ENCODE measurements at places on chromosomes 4 and X. TPM values are rescaled to one million over a fixed set of nuclear protein-coding genes. Genes with fewer than 3 reads are reported as not detected.

Gene MAGEB6B
- total RNA-seq, result not detected

Gene IQSEC2
- total RNA-seq, result 10.2 TPM

- no peaks in the 10 kb centered on the region for H3K27me3 ChIP-seq
- H3K4me1 ChIP-seq, result no peaks in the 10 kb centered on the region
- no peaks in the 10 kb centered on the region for H3K36me3 ChIP-seq
- peak; percentile 58 for DNase-seq
These were observed 43.4 kb downstream of the OSTC start for GRCh38 chr4:108693819-108694218.

DNA sequence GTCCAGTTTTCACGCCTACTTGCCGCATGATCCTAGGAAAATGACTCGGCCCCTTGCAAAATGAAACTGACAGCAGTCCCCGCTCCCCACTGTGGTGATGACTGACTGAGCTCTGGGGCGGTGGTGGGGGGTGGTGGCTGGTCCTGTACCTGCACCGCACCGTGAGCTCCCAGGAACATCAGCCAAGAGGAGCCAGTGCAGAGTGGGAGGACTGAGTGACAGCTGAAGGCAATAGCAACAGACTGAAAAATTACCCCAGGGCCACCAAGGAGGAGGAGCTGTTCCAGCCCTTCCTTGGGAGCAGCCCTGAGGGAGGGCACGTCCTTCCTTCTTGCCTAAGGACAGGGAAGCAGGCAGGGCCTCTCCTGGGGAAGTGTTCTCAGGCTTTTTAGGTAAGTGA lies 2.4 kb upstream of the C4orf50 start:
- no peaks in the 10 kb centered on the region for H3K4me1 ChIP-seq
- H3K4me3 ChIP-seq, result no peak overlapping the region
- H3K27me3 ChIP-seq, result no peaks in the 10 kb centered on the region
- no peak for DNase-seq
- H3K27ac ChIP-seq, result no peak overlapping the region

- peaks cover 35% of the 10 kb centered on the region for H3K27me3 ChIP-seq
- peak; percentile 60 for DNase-seq
- no peak overlapping the region for H3K4me3 ChIP-seq
- no peak overlapping the region for H3K27ac ChIP-seq
- H3K36me3 ChIP-seq, result no peaks in the 10 kb centered on the region
- H3K4me1 ChIP-seq, result peaks cover 22% of the 10 kb centered on the region
These were observed 211.9 kb upstream of the UGT8 start for GRCh38 chr4:114386637-114387233.

GRCh38 chrX:134548257-134549201 lies 88.6 kb downstream of the HPRT1 start:
- H3K27ac ChIP-seq, result peak overlapping the region; percentile 80
- no peaks in the 10 kb centered on the region for H3K27me3 ChIP-seq
- H3K4me1 ChIP-seq, result peaks cover 16% of the 10 kb centered on the region
- peak overlapping the region; percentile 98 for H3K4me3 ChIP-seq

Gene CLNK
- not detected for total RNA-seq

- H3K4me1 ChIP-seq, result peaks cover 22% of the 10 kb centered on the region
- DNase-seq, result peak; percentile 81
- H3K27me3 ChIP-seq, result no peaks in the 10 kb centered on the region
These were observed 315.1 kb downstream of the STK32B start for GRCh38 chr4:5366421-5366820.

GRCh38 chr4:125321709-125322365 lies 7.1 kb downstream of the FAT4 start:
- DNase-seq, result peak; percentile 84
- peak overlapping the region; percentile 66 for H3K4me3 ChIP-seq
- H3K27ac ChIP-seq, result peak overlapping the region; percentile 64
- no peaks in the 10 kb centered on the region for H3K36me3 ChIP-seq
- H3K27me3 ChIP-seq, result no peaks in the 10 kb centered on the region
- H3K4me1 ChIP-seq, result peaks cover 64% of the 10 kb centered on the region

DNA sequence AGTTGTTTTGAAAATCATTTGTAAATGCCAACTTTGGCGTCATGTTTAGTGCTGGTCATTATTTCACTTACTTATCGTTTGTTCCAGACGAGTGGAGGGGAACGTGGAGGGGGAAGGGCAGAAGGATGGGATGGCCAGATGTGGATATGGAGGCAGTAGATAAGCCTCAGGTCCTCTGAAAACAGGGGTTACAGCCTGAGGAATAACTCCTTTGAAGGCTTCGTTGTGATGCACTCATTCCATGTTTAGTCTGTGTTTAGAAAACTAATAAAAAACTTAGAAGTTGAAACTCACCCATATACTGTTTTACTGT lies 1.1 kb downstream of the MOB1B start:
- peak; percentile 50 for DNase-seq
- H3K27ac ChIP-seq, result peak overlapping the region; percentile 68
- H3K4me3 ChIP-seq, result peak overlapping the region; percentile 89
- no peaks in the 10 kb centered on the region for H3K36me3 ChIP-seq
- H3K27me3 ChIP-seq, result no peaks in the 10 kb centered on the region
- peaks cover 4% of the 10 kb centered on the region for H3K4me1 ChIP-seq

- no peaks in the 10 kb centered on the region for H3K36me3 ChIP-seq
- H3K4me3 ChIP-seq, result peak within 1 kb of the TSS; percentile 92
- H3K27ac ChIP-seq, result peak within 1 kb of the TSS; percentile 45
- H3K4me1 ChIP-seq, result peaks cover 3% of the 10 kb centered on the region
These were observed at the start of the genes KIF4A and PDZD11 for GRCh38 chrX:70289793-70290770. TSS of gene KIF4A (plus strand) at chrX:70290104. CDS start at chrX:70290459, 355 bp downstream. TSS of gene PDZD11 (minus strand) at chrX:70289927. CDS start at chrX:70289341, 586 bp downstream.

Gene DMP1
- total RNA-seq, result not detected

- no peak overlapping the region for H3K4me3 ChIP-seq
- H3K27me3 ChIP-seq, result no peaks in the 10 kb centered on the region
- DNase-seq, result no peak
- H3K4me1 ChIP-seq, result no peaks in the 10 kb centered on the region
These were observed 13.2 kb upstream of the CAPN6 start for GRCh38 chrX:111283446-111283845.

GRCh38 chr4:77021614-77022089 lies 54.1 kb downstream of the CCNI start:
- H3K4me1 ChIP-seq, result peaks cover 38% of the 10 kb centered on the region
- H3K27ac ChIP-seq, result peak overlapping the region; percentile 84
- H3K4me3 ChIP-seq, result no peak overlapping the region
- H3K27me3 ChIP-seq, result no peaks in the 10 kb centered on the region
- peaks cover 82% of the 10 kb centered on the region for H3K36me3 ChIP-seq

GRCh38 chr4:125388613-125389012 lies 73.9 kb downstream of the FAT4 start:
- peaks cover 44% of the 10 kb centered on the region for H3K4me1 ChIP-seq
- no peaks in the 10 kb centered on the region for H3K36me3 ChIP-seq
- peak overlapping the region; percentile 14 for H3K4me3 ChIP-seq
- H3K27ac ChIP-seq, result peak overlapping the region; percentile 84

Gene TKTL2
- total RNA-seq, result not detected

DNA sequence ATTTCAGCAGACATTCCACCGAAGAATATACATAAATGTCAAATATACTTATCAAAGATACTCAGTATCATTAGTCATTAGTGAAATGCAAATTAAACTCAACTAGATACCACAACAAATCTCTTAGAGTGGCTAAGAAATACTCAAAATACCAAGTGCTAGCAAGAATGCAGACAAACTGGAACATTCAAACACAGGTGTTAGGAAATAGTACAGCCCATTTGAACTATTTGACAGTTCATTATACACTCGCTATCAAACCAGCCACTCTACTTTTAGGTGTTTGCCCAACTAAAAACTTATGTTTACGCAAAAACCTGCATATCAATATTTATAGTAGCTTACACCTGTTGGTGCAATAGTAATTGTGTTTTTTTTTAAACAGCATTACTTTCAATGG lies 8.8 kb downstream of the ADAM29 start:
- no peak for DNase-seq
- no peaks in the 10 kb centered on the region for H3K36me3 ChIP-seq
- H3K4me3 ChIP-seq, result no peak overlapping the region
- H3K4me1 ChIP-seq, result no peaks in the 10 kb centered on the region
- H3K27ac ChIP-seq, result no peak overlapping the region

DNA sequence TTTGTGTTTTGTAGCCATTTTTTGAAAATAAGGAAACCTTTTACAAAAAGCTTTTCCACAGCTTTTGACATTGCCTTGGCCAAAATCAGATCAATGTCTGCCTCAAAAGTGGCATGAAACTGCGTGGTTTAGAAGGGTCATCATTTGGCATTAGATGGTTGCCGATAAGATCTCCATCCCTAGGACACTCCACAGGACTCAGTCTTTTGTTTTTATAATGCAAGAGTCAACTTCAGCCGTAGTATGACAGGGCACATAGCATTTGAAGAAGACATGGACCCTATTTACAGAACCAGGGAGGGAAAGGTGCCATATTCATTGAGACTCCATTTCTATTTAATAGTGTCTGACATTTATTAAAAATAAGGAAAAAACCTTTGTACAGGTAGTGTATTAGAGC lies 1.3 kb downstream of the RTL8A start:
- H3K27me3 ChIP-seq, result no peaks in the 10 kb centered on the region
- DNase-seq, result no peak
- no peaks in the 10 kb centered on the region for H3K36me3 ChIP-seq
- no peak overlapping the region for H3K27ac ChIP-seq
- peaks cover 10% of the 10 kb centered on the region for H3K4me1 ChIP-seq
- peak overlapping the region; percentile 83 for H3K4me3 ChIP-seq

Gene ERVMER34-1
- total RNA-seq, result not detected

DNA sequence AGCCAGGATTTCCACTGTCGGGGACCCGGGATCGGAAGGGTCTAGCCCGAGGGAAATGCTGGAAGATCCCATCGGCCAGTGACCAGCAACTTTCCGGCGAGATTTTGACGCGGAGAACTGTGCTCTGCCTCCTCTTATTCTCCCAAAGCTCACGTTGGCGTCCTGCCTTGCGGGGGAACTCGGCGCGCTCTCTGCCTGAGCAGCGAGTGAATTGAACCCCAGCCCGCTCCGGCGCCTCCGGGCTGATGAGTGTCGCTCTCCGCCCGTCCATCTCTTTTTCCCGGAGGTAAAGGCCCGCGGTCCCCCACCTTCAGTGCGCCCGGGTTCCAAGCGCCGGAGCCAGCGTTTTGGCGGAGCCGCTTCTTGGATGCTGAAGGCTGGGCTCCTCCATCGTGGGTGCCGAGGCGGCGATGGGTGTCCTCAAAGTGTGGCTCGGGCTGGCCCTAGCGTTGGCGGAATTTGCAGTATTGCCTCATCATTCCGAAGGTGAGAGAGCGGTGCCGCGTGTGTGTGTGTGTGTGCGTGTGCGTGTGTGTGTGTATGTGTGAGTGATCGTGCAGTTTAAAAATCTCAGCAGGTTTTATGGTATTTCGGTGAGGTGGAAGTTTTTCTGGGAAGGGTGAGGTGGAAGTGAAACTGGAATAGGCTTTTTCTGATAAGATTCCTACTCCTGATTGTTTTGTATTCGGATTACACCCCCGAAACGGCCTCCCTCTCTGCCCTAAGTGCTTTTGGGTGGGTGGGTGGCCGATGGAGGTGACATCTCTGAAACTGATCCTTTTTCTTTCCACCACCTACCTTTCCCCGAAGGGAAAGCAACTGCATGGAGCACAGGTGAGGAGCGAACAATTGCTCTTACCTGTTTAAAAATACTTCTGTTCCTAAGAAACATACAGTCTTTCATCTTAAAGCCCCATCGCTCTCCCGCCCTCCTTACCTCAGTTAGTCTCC lies 752 bp downstream of the FRAS1 start:
- 0 out of 2 replicates have a peak overlapping the region, but pooled peaks have one; percentile 0 for H3K27ac ChIP-seq
- no peaks in the 10 kb centered on the region for H3K36me3 ChIP-seq
- DNase-seq, result peak; percentile 76
- H3K4me1 ChIP-seq, result no peaks in the 10 kb centered on the region
- peak overlapping the region; percentile 83 for H3K4me3 ChIP-seq

DNA sequence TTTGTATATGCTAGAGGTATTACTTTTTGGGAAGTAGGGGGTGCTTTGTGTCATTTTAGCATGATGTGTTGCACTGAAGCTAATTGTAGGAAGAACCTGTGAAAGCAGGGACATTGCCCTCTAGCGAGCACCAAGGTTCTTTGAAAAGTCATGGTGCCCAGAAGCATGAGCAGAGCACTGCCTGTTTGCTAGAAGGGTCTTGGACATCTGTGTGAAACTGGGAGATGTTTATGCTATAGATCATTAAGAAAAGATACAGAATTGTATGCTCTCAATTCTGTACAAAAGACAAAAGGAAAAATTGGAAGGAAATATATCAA lies 14.7 kb downstream of the GRPR start:
- no peaks in the 10 kb centered on the region for H3K27me3 ChIP-seq
- DNase-seq, result no peak
- H3K36me3 ChIP-seq, result no peaks in the 10 kb centered on the region
- no peak overlapping the region for H3K27ac ChIP-seq

GRCh38 chr4:177968817-177969442 lies 526.7 kb upstream of the AGA start:
- no peaks in the 10 kb centered on the region for H3K4me1 ChIP-seq
- no peaks in the 10 kb centered on the region for H3K27me3 ChIP-seq
- H3K36me3 ChIP-seq, result no peaks in the 10 kb centered on the region
- no peak for DNase-seq

Gene P2RY4
- total RNA-seq, result not detected

Gene C1QTNF7
- not detected for total RNA-seq

Gene CENPVL1
- not detected for total RNA-seq

Gene SH2D1A
- not detected for total RNA-seq

Gene MAGEA2
- total RNA-seq, result not detected

DNA sequence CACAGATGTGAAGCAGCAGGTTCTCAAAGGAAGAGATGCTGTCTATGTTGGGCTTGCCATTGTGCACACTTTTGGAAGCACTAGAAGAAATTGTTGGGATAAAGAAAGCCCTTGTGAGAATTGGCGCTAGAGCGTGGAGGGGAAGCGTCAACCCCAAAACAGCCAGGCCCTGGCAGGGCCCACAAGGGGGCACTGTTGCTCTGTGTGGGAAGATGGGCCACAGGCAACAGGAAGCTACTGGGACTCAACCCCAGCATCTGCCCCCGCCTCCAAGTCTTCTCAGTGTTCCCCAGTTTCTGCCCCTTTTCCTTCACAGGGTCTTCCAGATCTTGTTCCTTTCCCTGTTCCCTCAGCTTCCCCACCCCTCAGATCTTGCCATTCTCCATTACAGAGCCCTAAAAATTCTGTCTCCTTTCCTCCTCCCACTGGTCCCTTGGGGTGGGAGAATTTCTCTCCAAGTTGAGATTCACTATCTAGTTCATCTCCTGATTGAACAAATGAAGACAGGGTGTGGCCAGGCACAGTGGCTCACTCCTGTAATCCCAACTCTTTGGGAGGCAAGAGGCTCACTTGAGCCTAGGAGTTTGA lies 85.5 kb downstream of the STARD8 start:
- H3K4me1 ChIP-seq, result no peaks in the 10 kb centered on the region
- H3K4me3 ChIP-seq, result no peak overlapping the region
- peak; percentile 64 for DNase-seq
- H3K27me3 ChIP-seq, result no peaks in the 10 kb centered on the region

Gene TCEAL2
- total RNA-seq, result not detected

- DNase-seq, result peak; percentile 68
- no peaks in the 10 kb centered on the region for H3K4me1 ChIP-seq
- peak overlapping the region; percentile 72 for H3K4me3 ChIP-seq
- H3K27me3 ChIP-seq, result no peaks in the 10 kb centered on the region
- peak overlapping the region; percentile 67 for H3K27ac ChIP-seq
- no peaks in the 10 kb centered on the region for H3K36me3 ChIP-seq
These were observed 43.2 kb upstream of the TMSB15B start for GRCh38 chrX:103919270-103919637.

GRCh38 chr4:150978738-150979575 lies 36.1 kb downstream of the LRBA start:
- H3K27ac ChIP-seq, result no peak overlapping the region
- H3K27me3 ChIP-seq, result no peaks in the 10 kb centered on the region
- no peak overlapping the region for H3K4me3 ChIP-seq
- no peaks in the 10 kb centered on the region for H3K36me3 ChIP-seq

Gene FRG2
- total RNA-seq, result not detected

Measured in GM23248 (cell line).